ENCODE measurements at places on chromosomes 16 and 17.

- no peak for DNase-seq
Observed at GRCh38 chr17:31311526-31311925, 2.3 kb downstream of the EVI2B start.

- DNase-seq = no peak
Observed at GRCh38 chr17:66689221-66689620, 145.7 kb upstream of the CACNG5 start.

DNA sequence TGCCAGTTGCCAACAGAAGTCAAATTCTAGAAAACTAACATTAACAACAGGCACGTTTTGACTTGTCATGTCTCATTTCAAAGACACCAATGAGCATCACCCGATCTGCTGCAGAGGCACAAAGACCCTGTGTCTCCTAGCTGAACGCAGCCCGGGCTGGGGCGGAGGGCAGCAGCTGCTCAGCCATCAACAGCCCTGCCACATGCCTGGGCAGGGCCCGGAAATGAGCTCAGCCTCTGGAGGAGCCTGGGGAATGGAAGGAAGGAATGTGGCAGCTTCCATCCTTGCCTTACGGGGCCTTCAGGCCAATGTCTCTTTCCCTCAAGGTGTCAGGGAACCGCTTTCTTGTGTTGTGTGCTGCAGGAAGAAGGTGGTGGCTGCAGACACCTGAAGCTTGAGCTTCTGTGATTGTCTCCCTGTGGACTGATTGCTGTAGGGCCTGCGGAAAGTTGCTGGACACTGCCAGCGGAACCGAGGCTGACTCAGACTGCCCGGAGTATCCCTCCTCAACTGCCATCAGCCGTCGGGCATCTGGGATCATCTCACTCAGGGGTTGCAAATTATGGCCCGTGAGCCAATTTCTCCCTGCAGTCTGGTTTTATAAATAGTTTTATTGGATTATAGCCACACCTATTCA lies 7.3 kb downstream of the CDH13 start:
- no peak for DNase-seq

DNA sequence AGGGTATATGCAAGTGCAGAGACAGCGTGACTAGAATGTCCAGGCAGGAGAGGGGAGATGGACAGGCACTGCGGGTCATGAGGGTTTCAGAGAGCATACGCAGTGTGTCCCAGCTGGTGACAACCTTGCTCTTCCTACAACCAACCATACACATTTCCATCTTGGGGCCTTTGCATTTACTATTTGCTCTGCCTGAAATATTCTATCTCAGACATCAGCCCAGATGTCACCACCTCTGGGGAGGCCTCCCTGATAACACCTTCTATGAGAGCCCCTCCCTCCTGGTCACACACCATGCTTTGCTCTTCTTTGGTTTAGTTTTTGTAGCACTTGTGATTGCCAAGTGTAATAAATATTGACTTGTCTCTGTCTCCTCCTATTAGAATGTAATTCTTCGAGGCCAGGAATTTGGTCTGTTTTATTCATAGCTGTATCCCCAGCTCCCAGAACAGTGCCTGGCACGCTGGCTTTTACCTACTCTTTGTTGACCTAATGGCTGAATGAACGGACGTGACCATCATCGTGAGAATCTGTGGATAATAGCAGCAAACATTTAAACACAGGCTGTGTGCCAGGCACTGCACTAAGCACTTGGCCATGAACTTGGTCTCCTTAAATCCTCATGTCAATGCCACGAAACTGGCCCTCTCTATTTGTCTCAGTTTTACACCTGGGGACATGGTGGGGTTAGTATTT lies 51.9 kb downstream of the PLCG2 start:
- no peak for DNase-seq

DNA sequence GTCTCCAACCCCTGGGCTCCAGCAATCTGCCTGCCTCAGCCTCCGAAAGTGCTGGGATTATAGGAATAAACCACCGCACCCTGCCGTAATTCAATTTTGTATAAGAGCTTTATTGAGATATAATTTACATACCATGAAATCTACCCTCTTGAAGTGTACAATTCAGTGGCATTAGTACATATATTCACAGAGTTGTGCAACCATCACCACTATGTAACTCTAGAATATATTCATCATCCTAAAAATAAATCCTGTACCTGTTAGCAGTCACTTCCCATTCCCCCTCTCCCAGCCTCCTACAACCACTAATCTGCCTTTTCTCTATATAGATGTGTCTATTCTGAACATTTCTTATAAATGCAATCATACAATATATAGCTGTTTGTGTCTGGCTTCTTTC lies 26.1 kb downstream of the TOM1L2 start:
- no peak for DNase-seq

- DNase-seq = no peak
Observed at GRCh38 chr17:77036841-77037381, 103.9 kb upstream of the SEC14L1 start.

DNA sequence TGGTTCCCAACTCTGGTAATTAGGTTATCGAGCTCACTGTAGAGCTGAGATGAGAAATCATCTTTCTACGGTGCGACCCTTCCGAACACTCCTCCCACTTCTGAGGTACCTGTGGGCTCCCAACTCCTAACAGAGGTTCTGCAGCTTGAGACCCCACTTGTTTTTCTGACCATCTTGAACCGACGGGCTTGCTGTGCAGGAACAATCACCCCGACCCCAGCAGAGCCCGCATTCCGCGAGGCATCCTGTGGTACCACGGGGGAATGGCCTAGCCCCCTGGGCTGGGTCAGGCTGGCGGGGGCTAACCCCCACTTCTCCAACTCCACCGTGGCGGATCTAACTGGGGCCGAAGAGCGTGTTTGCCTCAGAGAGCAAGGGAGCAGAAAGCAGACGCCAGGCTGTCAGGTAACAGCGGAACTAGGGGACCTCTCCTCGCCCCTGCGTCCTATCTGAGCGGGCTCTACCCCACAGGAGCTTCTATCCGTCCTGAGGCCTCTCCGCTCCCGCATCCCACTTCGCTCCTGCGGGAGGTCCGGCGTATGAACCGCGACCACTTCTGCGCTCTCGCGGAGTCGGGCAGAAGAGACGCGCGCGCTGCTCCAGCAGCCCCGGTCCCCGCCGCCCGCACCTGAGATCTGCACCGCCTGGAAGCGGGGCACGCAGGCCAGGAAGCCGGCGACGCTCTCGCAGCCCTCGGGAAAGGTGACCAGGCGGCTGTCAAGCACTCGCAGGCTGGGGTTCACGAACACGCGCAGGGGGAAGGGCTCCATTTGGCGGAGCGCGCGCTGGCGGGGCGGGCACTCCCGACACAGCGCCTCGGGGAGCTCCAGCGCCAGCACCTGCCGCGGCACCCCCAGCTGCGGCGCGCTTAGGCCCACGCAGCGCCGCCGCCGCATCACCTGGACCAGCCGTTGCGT lies 761 bp downstream of the PDF start:
- no peak for DNase-seq

GRCh38 chr17:39271546-39271945 lies 45.8 kb upstream of the STAC2 start:
- DNase-seq = no peak

GRCh38 chr16:48291303-48291702 lies 44.0 kb upstream of the ABCC11 start:
- DNase-seq = no peak

- DNase-seq = no peak
Observed at GRCh38 chr17:76036497-76037261, 9.6 kb upstream of the EVPL start.

DNA sequence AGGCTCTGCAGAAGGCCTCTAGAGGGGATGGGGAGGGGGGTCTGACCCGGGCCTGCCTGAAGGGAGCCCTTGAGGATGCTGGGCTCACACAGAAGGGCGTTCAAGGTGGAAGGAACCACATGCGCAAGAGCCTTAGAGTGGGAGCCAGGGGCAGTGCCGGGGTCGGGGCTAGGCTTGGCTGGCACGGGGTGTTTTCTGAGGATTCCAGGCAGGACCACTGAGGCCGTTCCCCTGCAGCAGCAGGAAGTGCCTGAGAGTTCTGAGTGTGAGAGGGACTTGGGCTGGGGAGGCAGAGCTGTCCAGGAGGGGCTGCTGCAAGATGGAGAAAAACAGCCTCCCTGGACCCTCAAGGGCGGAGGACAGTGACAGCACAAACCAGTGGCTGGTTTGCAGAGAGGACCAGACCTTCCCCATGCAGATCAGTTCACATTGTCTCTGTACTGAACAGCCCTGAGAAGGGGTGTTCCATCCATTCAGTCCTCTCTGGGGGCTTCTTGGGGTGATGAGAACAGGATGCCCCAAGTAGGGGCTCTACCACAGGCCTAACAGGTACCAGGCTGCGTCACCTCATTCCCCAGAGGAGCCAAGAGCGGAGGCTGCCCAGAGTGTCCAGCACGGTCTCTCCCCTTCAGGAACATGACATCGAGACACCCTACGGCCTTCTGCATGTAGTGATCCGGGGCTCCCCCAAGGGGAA lies 3.4 kb downstream of the NDRG4 start:
- no peak for DNase-seq

DNA sequence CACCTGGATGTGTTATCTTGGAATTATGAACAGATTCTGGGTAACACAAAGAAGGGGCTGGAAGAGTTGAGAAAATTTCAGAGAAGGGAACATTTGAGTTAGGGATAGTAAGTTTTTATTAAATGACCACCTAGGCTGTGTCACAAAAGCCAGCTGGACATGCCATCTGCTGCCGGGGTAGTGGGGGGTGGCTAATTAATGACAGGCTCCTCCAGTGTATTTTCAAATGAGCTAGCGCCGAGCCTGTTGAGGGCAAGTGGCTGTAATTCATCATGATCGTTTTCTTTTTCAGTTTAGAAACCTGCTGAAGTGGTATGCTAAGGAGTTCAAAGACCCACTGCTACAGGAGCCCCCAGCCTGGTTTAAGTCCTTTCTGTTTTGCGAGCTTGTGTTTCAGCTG lies 6.2 kb downstream of the TMEM97 start:
- no peak for DNase-seq

GRCh38 chr17:38343608-38344419 lies at the start of gene GPR179:
TSS of gene GPR179 (minus strand) at chr17:38343956. CDS start at chr17:38343789, 167 bp downstream.
- DNase-seq = no peak

- no peak for DNase-seq
Observed at GRCh38 chr16:81642107-81642436, 137.0 kb upstream of the PLCG2 start.

DNA sequence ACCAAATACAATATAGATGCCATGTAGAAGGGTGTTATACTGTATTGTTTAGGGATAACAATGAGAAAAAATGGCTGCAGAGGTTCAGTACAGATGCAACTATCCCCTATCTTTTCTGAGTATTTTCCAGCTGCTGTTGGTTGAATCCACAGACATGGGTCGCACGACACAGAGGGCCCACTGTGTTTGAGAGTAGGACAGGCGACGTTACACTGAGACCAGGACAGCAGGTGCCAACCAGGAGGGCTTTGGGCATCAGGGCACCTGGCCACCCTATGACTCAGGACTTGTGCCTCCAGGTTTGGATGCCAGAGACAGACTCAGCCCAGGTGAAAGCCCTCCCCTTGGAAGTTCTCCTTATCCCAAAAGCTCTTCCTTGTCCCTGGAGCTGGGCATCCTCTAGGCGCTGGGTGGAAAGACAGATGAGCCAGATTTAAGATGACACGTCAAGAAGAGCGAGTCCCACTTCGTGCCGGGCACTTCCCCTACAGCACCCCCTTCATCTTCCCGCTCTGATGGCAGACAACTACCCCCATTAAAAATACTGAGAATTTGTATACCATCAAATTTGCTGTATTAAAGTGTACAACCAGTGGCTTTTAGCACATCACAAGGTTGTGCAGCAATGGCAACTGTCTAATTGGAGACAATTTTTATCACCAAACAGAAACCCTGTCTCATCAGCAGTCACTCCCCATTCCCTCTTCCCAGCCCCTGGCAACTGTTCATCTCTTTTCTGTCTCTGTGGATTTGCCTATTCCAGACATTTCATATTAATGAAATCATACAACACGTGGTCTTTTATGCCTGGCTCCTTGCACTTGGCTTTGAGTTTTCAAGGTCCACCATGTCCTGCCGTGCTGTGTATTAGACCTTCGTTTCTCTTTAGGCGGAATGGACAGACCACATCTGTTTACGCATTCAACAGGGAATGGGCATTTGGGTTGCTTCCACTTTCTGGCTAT lies 30.6 kb downstream of the TNFRSF13B start:
- DNase-seq = no peak

- no peak for DNase-seq
Observed at GRCh38 chr17:34719569-34719968, 140.2 kb downstream of the TMEM132E start.

- no peak for DNase-seq
Observed at GRCh38 chr17:72471296-72471695, 350.5 kb downstream of the SOX9 start.

DNA sequence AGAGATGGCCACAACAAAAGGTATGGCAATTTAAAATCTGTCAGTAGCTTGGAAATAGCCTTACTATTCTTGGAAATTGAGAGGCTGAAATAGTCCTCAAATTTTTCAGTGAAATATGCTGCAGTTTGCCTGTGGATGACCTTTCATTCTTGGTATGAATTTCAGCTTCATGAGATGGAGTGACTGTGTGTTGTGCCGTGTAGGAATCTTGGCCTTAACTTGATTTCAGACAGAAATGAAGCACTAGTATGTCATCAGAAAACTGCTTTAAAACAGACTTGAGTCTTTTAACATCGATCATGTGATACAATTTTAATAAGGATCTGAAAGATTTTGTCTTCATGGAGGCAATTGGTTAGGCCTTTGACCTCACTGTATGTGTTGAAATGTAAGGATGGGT lies 247.2 kb downstream of the CNTNAP4 start:
- DNase-seq = no peak

DNA sequence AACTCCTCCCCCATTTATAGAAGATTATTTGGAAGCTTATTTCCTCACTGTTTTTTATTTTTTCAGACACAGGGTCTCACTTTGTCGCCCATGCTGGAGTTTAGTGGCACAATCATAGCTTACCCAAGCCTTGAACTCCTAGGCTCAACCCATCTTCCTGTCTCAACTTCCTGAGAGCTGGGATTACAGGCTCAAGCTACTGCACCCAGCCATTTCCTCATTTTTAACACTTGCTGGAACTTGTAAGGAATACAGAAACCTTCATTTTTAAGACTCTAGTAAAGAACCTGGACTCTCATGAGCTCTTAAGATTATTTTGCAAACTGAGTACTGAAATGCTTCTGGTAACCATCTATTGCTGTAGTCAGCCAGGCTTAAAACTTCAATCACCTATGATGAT lies 29.9 kb downstream of the KANSL1 start:
- DNase-seq = no peak

DNA sequence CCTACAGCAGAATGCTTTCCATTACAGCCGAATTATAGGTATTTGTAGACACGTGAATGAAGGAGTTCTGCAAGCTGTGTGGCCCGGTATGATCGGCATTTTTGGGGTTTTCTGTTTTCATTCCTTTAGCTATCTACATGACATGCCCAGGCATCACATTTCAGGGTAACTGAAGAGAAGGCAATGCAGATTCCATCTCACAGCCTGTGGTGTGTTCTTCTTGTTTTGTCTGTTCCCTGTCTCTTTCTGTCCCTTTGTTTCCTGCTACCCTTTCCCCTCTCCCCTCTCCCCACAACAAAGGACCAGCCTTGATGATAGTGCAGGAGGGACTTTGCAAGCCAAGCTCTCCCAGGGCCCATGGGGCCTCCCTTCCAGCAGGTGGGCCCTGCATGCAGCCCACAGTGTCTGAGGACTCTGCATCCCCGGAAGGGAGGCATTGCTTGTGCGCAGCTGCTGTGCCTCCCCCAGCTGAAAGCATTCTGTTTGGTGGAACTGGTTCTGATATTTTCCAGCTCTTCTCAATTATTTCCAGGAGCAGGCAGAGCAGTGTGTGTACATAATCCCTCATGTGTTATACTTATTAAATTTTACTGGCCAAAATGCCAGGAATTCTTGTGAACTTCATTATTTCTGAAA lies 207.4 kb downstream of the RPTOR start:
- no peak for DNase-seq
